ENCODE measurements at places on chromosomes 7 and 10.

DNA sequence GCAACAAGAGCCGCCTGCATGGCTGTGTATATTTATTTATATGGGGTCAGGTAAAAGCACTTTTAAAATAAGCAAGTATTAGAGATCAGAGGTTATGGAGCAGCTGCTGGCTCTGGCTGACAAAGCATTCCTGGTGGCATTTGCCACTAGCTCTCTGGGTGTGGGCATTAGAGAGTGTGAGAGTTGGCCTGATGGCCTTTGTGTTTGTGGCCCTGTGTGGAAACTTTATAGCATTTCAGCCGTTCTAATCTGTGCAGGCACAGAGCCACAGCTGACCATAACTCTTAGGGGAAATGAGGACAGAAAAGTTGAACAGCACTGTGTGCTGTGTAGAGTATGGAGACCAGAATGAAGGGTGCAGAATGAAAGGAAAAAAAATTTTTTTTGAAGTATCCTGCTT, 118.9 kb downstream of the AUTS2 start:
- DNase-seq: no peak

DNA sequence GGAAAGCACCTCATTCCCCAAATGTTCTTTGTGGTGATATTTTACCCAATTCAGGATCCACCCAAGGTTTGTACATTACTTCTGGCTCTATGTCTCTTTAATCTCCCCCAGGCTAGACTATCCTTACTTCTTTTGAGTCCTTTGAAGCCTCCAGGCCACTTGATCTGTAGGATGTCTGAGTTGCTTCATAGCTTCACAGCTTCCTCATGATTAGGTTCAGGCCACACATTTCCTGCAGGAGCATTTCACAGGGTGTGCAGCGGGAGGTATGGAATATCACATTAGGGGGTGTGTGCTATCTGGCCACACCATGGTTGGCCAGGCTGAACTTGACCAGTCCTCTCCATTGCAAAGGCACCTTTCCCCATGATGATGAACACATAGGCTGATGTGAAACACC, 18.7 kb downstream of the TSPAN15 start:
- no peak for DNase-seq

DNA sequence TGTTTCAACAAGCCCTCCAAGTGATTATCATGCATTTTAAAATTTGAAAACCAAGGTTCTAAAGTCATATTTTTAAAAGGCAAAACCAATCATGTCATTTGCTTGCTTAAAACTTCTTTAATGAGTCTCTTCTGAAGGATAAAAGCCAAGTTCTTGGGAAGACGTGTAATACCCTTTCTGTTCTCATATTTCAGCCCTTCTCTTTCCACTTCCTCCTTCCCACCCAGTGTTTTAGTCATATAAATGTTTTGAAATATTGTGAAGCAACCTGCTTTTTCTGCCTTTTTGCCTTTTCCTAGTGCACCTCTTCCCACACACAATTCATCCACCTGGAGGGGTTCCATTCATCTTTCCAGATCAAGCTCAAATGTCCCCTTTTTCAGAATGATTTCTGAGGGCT, 211.1 kb upstream of the LRRTM3 start:
- no peak for DNase-seq

- DNase-seq: no peak
Measured at GRCh38 chr7:106964466-106964865, 80.0 kb upstream of the PRKAR2B start.

- DNase-seq: no peak
Measured at GRCh38 chr10:63889803-63890202, 368.6 kb downstream of the REEP3 start.

DNA sequence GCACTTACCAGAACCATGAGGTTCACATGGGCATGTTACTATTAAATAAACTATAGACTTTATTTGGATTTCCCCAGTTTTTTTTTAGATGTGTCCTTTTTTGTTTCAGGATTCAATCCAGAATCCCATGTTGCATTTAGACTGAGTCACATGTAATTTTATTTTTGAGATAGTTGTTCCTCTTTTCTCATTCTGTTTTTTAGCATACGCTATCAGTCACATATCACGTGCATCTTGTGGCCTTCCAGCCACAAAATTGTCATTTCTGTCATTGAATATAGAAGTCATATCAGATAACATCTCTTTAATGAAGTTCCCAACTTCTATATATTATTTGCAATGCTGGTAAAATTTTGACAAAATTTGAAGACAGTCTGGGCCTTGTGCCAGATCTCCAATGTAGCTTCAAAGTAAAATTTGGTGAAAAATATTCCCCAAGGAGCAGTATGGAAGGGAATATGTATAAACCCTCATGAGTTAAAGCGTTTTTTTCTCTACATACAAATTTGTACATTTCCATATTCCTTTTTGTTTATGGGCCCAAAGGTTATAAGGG, 132.3 kb upstream of the MKI67 start:
- DNase-seq: no peak

GRCh38 chr10:123011987-123012386, 3.2 kb downstream of the ACADSB start:
- DNase-seq: no peak

- DNase-seq: no peak
Measured at GRCh38 chr7:156993925-156994235, 16.6 kb downstream of the MNX1 start.

- DNase-seq: no peak
Measured at GRCh38 chr7:95796617-95797016, 24.3 kb downstream of the DYNC1I1 start.

Measured in ovary (tissue), 10 donors.